ENCODE measurements at places on chromosomes 16 and 17. TPM values are rescaled to one million over a fixed set of nuclear protein-coding genes. Genes with fewer than 3 reads are reported as not detected.

TP53I13 gene
- total RNA-seq = 52.7 TPM

MAPT gene
- 17.9 TPM for total RNA-seq

KRTAP3-1 gene
- not detected for total RNA-seq

PIK3R5 gene
- total RNA-seq = 4.2 TPM

TBC1D3H gene
- not detected for total RNA-seq

TP53TG3F gene
- not detected for total RNA-seq

RAB26 gene
- 2.8 TPM for total RNA-seq

CMC2 gene
- 126 TPM for total RNA-seq

PNPO gene
- total RNA-seq = 29.3 TPM

NPIPA8 gene
- 0.32 TPM for total RNA-seq

TIMP2 gene
- total RNA-seq = 98.3 TPM

GRCh38 chr16:81604960-81605383, 160.4 kb downstream of the CMIP start:
- no peaks in the 10 kb centered on the region for H3K27me3 ChIP-seq
- H3K27ac ChIP-seq = no peak overlapping the region
- H3K4me1 ChIP-seq = peaks cover 22% of the 10 kb centered on the region
- no peak for DNase-seq

DNA sequence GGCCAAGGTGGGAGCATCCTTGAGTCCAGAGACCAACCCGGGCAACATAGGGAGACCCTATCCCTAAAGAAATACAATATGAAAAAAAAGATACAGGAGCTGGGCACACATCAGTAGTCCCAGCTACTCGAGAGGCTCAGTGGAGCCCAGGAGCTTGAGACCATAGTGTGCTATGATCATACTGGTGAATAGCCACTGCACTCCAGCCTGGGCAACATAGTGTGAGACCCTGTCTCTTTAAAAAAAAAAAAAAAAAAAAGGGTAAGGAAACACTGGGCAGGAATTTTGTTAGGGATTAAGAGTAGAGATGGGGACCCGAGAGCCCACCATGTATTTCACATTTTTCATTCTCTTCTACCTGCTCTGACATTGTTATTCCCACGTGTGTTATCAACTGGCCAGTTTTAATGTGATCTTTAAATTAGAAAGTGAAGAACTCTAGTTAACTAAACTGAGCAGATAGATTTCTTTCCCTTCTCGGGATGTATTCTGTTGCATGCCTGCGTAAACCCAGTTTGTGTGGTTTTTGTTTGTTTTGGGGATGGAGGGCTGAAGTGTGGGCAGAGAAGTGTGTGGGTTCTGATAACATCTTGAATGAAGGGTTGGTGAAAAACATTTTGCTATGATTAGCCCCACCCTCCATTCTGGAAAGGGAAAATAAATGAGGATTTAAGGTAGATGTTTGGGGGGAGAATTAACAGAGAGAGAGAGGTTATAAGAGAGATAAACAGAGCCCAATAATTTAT, 17.2 kb upstream of the SNTB2 start:
- peaks cover 49% of the 10 kb centered on the region for H3K36me3 ChIP-seq
- no peak overlapping the region for H3K4me3 ChIP-seq
- H3K4me1 ChIP-seq = peaks cover 21% of the 10 kb centered on the region
- DNase-seq = no peak
- H3K27me3 ChIP-seq = no peaks in the 10 kb centered on the region
- H3K27ac ChIP-seq = no peak overlapping the region

DNA sequence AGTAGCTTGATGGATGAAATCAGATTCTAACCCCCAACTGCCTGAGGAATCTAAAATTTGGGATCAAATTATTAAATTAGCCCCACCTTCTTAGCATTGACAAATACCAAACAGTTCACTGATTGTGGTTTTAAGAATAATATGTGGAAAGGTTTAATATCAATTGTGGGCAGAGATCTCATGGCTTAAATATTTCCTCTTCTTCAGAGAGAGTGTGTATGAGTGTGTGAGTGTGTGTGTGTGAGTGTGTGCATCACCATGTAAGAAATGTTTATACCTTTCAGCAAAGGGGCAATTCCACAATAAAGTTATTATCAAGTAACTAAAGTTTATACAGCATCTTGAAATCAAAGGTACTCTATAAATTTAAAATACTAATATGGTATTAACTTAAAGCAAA, 3.2 kb downstream of the SMURF2 start:
- H3K4me3 ChIP-seq = no peak overlapping the region
- DNase-seq = no peak
- no peak overlapping the region for H3K27ac ChIP-seq
- H3K27me3 ChIP-seq = no peaks in the 10 kb centered on the region

DNA sequence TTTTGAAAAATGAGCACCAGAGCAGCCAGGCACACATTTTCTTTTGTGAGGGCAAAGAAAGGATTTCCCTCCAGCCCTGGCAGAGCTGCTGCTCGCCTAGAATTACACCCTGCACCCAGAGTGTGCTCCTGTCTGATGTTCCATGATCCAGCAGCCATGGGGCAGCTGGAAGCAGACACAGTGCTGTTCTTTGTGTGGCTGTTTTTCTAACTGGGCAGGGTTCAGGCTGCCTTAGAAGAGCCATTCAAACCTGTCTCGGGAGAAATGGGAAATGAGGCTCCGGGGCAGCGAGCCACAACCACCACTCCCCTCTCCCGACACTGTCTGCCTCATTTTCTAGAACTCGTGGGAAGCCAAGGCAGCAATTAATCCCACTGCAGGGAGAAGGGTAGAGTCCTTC, 28.9 kb downstream of the LITAF start:
- H3K4me3 ChIP-seq = no peak overlapping the region
- H3K27me3 ChIP-seq = no peaks in the 10 kb centered on the region
- peaks cover 61% of the 10 kb centered on the region for H3K4me1 ChIP-seq
- H3K27ac ChIP-seq = peak overlapping the region; percentile 30
- peaks cover 38% of the 10 kb centered on the region for H3K36me3 ChIP-seq
- DNase-seq = peak; percentile 36

DNA sequence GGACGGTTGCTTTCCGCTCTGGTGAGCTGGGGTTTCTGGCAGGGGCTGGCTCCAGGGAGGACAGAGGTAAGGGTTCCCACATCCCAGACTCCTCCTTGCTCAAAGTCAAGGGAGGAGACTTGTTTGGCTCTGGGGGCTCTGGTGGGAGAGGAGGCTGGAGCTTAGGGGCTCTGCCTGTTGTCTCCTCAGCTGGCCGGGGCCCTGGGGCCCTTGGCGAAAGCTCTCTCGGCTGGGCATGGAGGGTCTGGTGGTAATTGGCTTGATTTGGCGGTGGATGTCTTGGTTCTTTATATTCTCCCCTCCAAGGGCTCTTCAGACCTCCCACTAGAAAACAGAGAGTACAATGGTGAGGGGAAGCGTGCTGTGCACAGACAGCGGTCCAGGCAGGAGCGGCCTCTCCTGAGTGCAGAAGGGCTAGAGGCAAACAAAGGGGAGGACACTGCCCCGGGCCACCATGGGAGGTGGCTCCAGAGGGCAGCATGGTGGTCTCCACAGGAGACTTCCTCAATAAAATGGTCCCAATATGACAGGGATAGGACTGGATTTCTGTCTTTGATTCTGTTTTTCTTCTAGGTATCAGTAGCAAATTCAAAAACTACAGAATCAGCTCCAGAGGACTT, 5.7 kb upstream of the SPATA32 start:
- H3K4me3 ChIP-seq = no peak overlapping the region
- no peaks in the 10 kb centered on the region for H3K27me3 ChIP-seq
- DNase-seq = no peak
- peaks cover 96% of the 10 kb centered on the region for H3K36me3 ChIP-seq
- H3K27ac ChIP-seq = no peak overlapping the region

GRCh38 chr17:49692751-49693150, 14.9 kb upstream of the SPOP start:
- H3K4me1 ChIP-seq = peaks cover 32% of the 10 kb centered on the region
- peak overlapping the region; percentile 93 for H3K27ac ChIP-seq
- H3K4me3 ChIP-seq = no peak overlapping the region
- no peak for DNase-seq
- H3K36me3 ChIP-seq = no peaks in the 10 kb centered on the region
- H3K27me3 ChIP-seq = no peaks in the 10 kb centered on the region

GRCh38 chr16:2428784-2429033, 538 bp upstream of the CCNF start:
- peaks cover 5% of the 10 kb centered on the region for H3K4me1 ChIP-seq
- peak overlapping the region; percentile 70 for H3K4me3 ChIP-seq
- H3K36me3 ChIP-seq = no peaks in the 10 kb centered on the region
- H3K27me3 ChIP-seq = no peaks in the 10 kb centered on the region
- DNase-seq = no peak

GRCh38 chr16:29845656-29846055, 17.4 kb downstream of the CDIPT start:
- no peaks in the 10 kb centered on the region for H3K36me3 ChIP-seq
- H3K4me1 ChIP-seq = peaks cover 2% of the 10 kb centered on the region
- no peaks in the 10 kb centered on the region for H3K27me3 ChIP-seq
- no peak overlapping the region for H3K4me3 ChIP-seq
- H3K27ac ChIP-seq = no peak overlapping the region

- no peaks in the 10 kb centered on the region for H3K27me3 ChIP-seq
- H3K4me1 ChIP-seq = no peaks in the 10 kb centered on the region
Observed at GRCh38 chr16:50863644-50864144, 121.8 kb downstream of the CYLD start.

DNA sequence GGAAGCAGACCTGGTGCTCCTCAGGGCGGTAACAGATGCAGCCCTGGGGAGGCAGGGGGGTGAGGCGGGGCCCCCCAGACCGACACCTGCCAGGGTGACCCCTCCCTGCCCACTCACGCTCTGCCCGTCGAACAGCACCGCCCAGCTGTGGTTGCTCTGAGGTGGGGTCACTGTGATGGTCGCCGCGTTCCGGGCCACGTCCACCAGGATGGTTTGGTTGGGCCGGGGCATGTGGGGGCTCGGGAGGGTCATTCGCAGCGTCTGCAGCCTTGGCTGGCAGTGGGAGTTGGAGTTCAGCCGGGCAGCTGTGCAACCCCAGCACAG, 692 bp downstream of the BRICD5 start:
- peaks cover 34% of the 10 kb centered on the region for H3K4me1 ChIP-seq
- peaks cover 38% of the 10 kb centered on the region for H3K36me3 ChIP-seq
- DNase-seq = no peak
- H3K4me3 ChIP-seq = no peak overlapping the region
- H3K27ac ChIP-seq = no peak overlapping the region

DNA sequence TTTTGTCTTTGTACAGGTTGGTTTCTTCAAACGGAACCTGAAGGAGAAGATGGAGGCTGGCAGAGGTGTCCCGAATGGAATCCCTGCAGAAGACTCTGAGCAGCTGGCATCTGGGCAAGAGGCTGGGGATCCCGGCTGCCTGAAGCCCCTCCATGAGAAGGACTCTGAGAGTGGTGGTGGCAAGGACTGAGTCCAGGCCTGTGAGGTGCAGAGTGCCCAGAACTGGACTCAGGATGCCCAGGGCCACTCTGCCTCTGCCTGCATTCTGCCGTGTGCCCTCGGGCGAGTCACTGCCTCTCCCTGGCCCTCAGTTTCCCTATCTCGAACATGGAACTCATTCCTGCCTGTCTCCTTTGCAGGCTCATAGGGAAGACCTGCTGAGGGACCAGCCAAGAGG, 4.9 kb downstream of the ZNF768 start:
- no peaks in the 10 kb centered on the region for H3K27me3 ChIP-seq
- no peak overlapping the region for H3K4me3 ChIP-seq
- DNase-seq = no peak
- no peaks in the 10 kb centered on the region for H3K4me1 ChIP-seq
- peaks cover 12% of the 10 kb centered on the region for H3K36me3 ChIP-seq

DNA sequence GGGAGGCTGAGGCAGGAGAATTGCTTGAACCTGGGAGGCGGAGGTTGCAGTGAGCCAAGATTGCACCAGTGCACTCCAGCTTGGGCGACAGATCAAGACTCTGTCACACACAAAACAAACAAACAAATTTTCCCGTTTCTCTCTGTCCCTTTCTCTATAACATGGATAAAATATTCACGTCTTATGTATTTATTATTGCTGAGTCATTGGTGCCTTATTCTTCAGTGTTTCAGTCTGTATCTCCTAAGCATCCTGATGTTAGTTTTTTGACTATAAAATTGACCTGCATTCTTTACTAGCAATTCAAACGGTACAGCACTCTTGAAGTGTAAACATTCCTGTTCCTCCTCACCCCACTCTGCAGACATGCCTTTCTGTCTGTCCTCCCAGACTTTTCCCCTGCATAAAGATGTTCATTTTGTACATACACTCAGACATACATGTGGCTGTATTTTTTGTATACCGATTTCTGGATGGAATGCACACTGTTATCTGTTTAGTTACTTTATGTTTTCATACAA, 16.4 kb downstream of the DHODH start:
- peaks cover 58% of the 10 kb centered on the region for H3K36me3 ChIP-seq
- H3K4me1 ChIP-seq = no peaks in the 10 kb centered on the region
- H3K4me3 ChIP-seq = no peak overlapping the region
- no peaks in the 10 kb centered on the region for H3K27me3 ChIP-seq
- DNase-seq = no peak

GRCh38 chr17:6347776-6348175, 87.1 kb downstream of the AIPL1 start:
- no peak overlapping the region for H3K4me3 ChIP-seq
- no peaks in the 10 kb centered on the region for H3K4me1 ChIP-seq
- H3K27me3 ChIP-seq = no peaks in the 10 kb centered on the region
- DNase-seq = no peak

DNA sequence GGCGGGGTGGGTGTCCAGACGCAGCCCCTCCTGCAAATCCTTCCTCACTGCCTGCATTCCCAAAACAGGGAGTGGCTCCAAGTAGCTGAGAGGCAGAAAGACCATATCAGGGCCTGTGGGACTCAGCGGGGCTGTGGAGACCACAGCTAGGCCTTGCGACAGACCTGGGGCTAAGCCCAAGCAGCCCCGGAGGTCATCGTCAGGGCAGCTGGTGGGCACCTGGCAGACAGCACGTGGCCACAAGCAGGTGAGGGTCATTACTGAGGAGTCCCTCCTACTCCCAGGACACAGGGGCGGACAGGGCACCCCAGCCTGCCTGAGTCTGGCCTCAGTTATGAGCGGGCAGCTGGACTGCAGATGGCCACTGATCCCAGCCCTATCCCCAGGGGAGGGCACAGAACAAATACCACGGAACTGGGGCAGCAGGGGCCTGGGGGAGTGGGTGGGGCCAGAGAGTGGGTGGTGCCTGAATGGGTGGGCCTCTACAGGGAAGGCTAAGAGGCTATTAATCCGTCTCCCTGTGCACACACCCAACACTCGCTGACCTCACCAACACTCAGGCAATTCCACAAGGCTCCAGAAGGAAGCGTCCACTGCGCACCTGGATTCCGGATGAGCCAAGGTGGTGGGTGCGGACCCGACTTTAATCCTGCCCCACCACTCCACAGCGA, 8.5 kb downstream of the HS3ST6 start:
- H3K27ac ChIP-seq = no peak overlapping the region
- no peaks in the 10 kb centered on the region for H3K4me1 ChIP-seq
- no peak overlapping the region for H3K4me3 ChIP-seq
- H3K36me3 ChIP-seq = no peaks in the 10 kb centered on the region
- DNase-seq = no peak
- H3K27me3 ChIP-seq = peaks cover 8% of the 10 kb centered on the region

- H3K36me3 ChIP-seq = no peaks in the 10 kb centered on the region
- no peak for DNase-seq
- peaks cover 22% of the 10 kb centered on the region for H3K27me3 ChIP-seq
- no peak overlapping the region for H3K4me3 ChIP-seq
- no peak overlapping the region for H3K27ac ChIP-seq
Observed at GRCh38 chr17:72215928-72216327, 95.1 kb downstream of the SOX9 start.
